ENCODE measurements at places on chromosomes 16 and 17. TPM values are rescaled to one million over a fixed set of nuclear protein-coding genes. Genes with fewer than 3 reads are reported as not detected.

GRCh38 chr16:53068423-53068833 lies 13.6 kb downstream of the CHD9 start:
- no peak for DNase-seq
- H3K4me1 ChIP-seq: peaks cover 1% of the 10 kb centered on the region
- no peaks in the 10 kb centered on the region for H3K27me3 ChIP-seq
- no peak overlapping the region for H3K4me3 ChIP-seq
- H3K36me3 ChIP-seq: no peaks in the 10 kb centered on the region
- H3K27ac ChIP-seq: no peak overlapping the region

Gene ITGAD
- total RNA-seq: not detected

DNA sequence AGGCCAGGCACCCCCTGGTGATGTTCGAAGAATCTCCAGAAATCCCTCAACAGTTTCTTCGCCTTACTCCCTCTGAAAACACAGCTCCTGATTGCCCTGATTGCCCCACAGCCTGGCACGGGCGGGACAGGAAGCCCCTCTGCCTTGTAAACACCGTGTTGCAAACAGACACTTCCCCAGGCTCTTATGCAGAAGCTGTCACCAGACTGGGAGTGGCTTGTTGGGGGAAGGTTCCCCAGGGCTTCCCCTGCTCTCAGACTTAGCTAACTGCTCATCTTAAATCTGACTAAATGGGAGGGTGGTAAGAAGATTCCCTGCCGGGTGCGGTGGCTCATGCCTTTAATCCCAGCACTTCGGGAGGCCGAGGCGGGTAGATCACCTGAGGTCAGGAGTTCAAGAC lies 11.2 kb downstream of the PIK3R5 start:
- no peak overlapping the region for H3K27ac ChIP-seq
- no peak overlapping the region for H3K4me3 ChIP-seq

DNA sequence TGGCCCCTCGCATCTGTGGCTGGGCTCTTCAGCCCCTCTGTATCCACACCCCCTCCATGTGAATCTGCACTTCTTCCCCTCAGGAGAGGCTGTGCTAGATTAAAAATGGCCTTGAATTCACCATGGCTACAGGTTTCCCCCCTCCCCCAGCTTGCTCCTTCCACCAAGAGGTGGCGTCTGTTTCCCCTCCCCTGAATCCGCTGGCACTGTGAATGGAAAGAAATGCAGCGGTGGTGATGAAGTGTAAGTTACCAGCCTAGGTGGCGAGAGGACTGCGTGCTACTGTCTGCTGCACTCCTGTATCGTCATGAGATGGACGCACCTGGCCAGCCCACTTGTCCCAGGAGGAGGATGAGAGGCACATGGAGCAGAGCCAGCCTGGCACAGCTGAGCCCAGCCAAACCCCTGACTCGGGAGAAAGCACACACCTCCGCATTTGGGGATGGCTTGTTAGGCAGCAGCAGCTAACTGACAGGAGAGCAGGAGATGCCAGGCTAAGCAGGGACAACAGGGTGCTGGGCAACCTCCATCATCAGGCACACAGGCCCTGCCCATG lies 26.2 kb downstream of the TNFRSF13B start:
- H3K4me1 ChIP-seq: no peaks in the 10 kb centered on the region
- peaks cover 2% of the 10 kb centered on the region for H3K36me3 ChIP-seq
- no peak for DNase-seq
- H3K27ac ChIP-seq: no peak overlapping the region
- H3K4me3 ChIP-seq: no peak overlapping the region

Gene CPHXL2
- not detected for total RNA-seq

GRCh38 chr16:85936816-85937215 lies 37.9 kb downstream of the IRF8 start:
- no peak overlapping the region for H3K27ac ChIP-seq
- H3K27me3 ChIP-seq: peaks cover 32% of the 10 kb centered on the region
- H3K4me1 ChIP-seq: peaks cover 3% of the 10 kb centered on the region
- no peak overlapping the region for H3K4me3 ChIP-seq

- no peak overlapping the region for H3K4me3 ChIP-seq
- H3K27me3 ChIP-seq: peaks cover 22% of the 10 kb centered on the region
- no peaks in the 10 kb centered on the region for H3K36me3 ChIP-seq
- no peak overlapping the region for H3K27ac ChIP-seq
- no peak for DNase-seq
Measured at GRCh38 chr17:40448639-40449261, 5.5 kb downstream of the IGFBP4 start.

- DNase-seq: no peak
- no peaks in the 10 kb centered on the region for H3K36me3 ChIP-seq
- H3K4me3 ChIP-seq: no peak overlapping the region
- no peaks in the 10 kb centered on the region for H3K27me3 ChIP-seq
Measured at GRCh38 chr16:53773881-53774280, 69.9 kb downstream of the FTO start.

GRCh38 chr17:41265078-41265477 lies at the start of gene KRTAP9-6:
Gene KRTAP9-6 (plus strand): TSS chr17:41265378. CDS start chr17:41265378, 0 bp downstream.
- H3K4me3 ChIP-seq: no peak within 1 kb of the TSS
- no peaks in the 10 kb centered on the region for H3K36me3 ChIP-seq
- DNase-seq: no peak
- H3K4me1 ChIP-seq: no peaks in the 10 kb centered on the region
- H3K27ac ChIP-seq: no peak within 1 kb of the TSS

Gene RILP
- 1.5 TPM for total RNA-seq

Gene NEUROD2
- total RNA-seq: not detected

GRCh38 chr17:70891306-70891705 lies 722.0 kb downstream of the KCNJ2 start:
- no peak overlapping the region for H3K27ac ChIP-seq
- no peaks in the 10 kb centered on the region for H3K36me3 ChIP-seq
- DNase-seq: no peak
- no peaks in the 10 kb centered on the region for H3K27me3 ChIP-seq

- no peaks in the 10 kb centered on the region for H3K36me3 ChIP-seq
- no peak overlapping the region for H3K4me3 ChIP-seq
- H3K27ac ChIP-seq: no peak overlapping the region
Measured at GRCh38 chr17:39009581-39010001, 42.4 kb upstream of the FBXO47 start.

DNA sequence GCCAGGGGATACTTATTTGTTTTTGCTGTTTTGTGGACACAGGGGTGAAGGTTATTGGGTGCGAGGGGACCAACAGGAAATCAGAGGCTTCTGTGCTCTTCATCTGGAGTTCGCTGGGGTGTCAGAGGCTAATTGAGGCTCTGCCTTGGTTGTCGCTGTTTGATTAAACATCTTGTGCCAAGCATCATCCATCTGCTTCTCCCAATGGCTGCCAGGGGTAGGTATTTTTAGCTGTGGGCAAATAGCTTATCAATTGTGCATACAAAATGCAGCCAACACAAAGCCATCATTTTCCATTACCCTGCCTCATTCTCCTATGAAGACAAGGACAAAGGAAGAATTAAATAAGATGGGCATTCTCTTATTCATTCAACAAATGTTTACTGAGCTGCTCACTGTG lies 27.8 kb downstream of the GPR139 start:
- peaks cover 41% of the 10 kb centered on the region for H3K27me3 ChIP-seq
- H3K27ac ChIP-seq: no peak overlapping the region
- H3K36me3 ChIP-seq: no peaks in the 10 kb centered on the region

- no peak overlapping the region for H3K27ac ChIP-seq
- H3K4me1 ChIP-seq: no peaks in the 10 kb centered on the region
- H3K36me3 ChIP-seq: peaks cover 1% of the 10 kb centered on the region
- peaks cover 21% of the 10 kb centered on the region for H3K27me3 ChIP-seq
- no peak overlapping the region for H3K4me3 ChIP-seq
Measured at GRCh38 chr17:55990332-55991006, 162.8 kb upstream of the ANKFN1 start.

Gene TBC1D3G
- not detected for total RNA-seq

Gene HOXB5
- total RNA-seq: 2.1 TPM

DNA sequence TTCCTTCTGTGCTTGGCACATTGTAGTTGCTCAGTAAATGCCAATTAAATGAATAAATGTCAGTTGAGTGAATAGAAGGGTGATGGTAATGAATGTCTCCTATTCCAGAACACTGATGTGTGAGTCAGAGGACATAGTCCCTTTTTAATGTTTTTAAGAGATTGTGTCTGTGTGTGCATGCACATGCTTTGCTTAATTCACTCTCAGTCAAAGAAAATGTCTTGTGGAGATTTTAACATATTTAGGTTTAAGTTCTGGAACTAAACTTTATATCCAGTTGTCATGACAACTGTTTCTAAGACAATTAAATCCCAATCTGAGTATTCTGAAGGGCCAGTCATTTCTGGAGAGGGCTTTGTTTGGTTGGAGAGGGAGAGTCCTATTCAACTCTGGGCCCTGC lies 255.3 kb upstream of the CDH11 start:
- no peaks in the 10 kb centered on the region for H3K36me3 ChIP-seq
- peaks cover 19% of the 10 kb centered on the region for H3K4me1 ChIP-seq
- H3K27ac ChIP-seq: no peak overlapping the region
- H3K27me3 ChIP-seq: peaks cover 32% of the 10 kb centered on the region
- H3K4me3 ChIP-seq: no peak overlapping the region
- DNase-seq: no peak

- no peak overlapping the region for H3K27ac ChIP-seq
- no peak overlapping the region for H3K4me3 ChIP-seq
- DNase-seq: no peak
- no peaks in the 10 kb centered on the region for H3K4me1 ChIP-seq
- H3K36me3 ChIP-seq: no peaks in the 10 kb centered on the region
Measured at GRCh38 chr16:48617711-48618148, 7.8 kb upstream of the N4BP1 start.

GRCh38 chr16:14445937-14446715 lies 183.9 kb downstream of the PARN start:
- H3K27ac ChIP-seq: peak overlapping the region; percentile 44
- no peaks in the 10 kb centered on the region for H3K4me1 ChIP-seq
- no peak overlapping the region for H3K4me3 ChIP-seq
- no peaks in the 10 kb centered on the region for H3K27me3 ChIP-seq
- no peak for DNase-seq
- peaks cover 4% of the 10 kb centered on the region for H3K36me3 ChIP-seq

GRCh38 chr17:68133346-68134045 lies 98.0 kb downstream of the KPNA2 start:
- H3K36me3 ChIP-seq: peaks cover 9% of the 10 kb centered on the region
- H3K27ac ChIP-seq: no peak overlapping the region
- H3K27me3 ChIP-seq: no peaks in the 10 kb centered on the region
- H3K4me3 ChIP-seq: no peak overlapping the region
- no peaks in the 10 kb centered on the region for H3K4me1 ChIP-seq

Gene TBC1D3I
- 1.9 TPM for total RNA-seq

Gene KRT20
- total RNA-seq: not detected

- H3K36me3 ChIP-seq: peaks cover 4% of the 10 kb centered on the region
- H3K27me3 ChIP-seq: peaks cover 44% of the 10 kb centered on the region
- no peak for DNase-seq
- H3K27ac ChIP-seq: peak overlapping the region; percentile 83
- H3K4me1 ChIP-seq: peaks cover 24% of the 10 kb centered on the region
- peak overlapping the region; percentile 25 for H3K4me3 ChIP-seq
Measured at GRCh38 chr17:79793924-79794304, 3.0 kb downstream of the CBX8 start.

DNA sequence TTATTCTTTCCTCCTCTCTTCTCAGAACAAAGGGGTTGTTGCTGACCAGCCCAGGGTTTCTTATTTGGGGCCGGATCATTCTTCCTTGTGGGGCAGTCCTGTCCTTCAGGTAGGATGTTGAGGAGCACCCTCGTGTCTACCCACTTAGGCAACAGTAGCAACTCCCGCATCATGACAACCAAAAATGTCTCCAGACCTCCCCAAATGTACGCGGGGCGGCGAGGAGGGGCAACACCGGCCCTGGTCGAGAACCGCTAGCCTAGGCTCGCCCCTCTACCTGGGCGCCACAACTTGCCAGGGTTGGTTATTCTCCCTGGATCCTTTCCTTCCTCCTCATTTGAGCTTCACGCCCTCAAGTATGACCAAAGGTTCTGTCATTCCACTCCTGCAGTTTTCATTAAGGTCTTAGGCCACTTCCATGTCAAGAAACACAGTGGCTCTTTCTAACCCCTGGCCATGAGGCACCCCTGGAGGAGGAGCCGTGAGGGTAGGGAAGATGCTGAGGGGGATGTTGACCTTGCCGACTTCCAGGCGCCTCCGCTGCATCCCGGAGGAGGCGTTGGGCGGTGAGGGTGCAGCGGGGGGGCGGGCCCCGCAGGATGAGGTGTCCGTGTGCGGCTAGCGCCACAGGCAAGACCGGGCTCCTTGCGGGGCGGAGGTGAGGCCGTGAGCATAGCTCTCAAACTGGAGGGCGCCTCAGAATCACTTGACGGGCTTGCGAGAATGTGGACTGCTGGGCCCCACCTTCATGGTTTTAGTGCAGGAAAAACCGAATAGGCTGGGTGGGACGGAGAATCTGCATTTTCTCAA lies 712 bp upstream of the SPECC1 start:
- peak overlapping the region; percentile 89 for H3K4me3 ChIP-seq
- peaks cover 61% of the 10 kb centered on the region for H3K27me3 ChIP-seq
- peaks cover 6% of the 10 kb centered on the region for H3K4me1 ChIP-seq
- DNase-seq: no peak

Gene SRSF1
- 319 TPM for total RNA-seq

DNA sequence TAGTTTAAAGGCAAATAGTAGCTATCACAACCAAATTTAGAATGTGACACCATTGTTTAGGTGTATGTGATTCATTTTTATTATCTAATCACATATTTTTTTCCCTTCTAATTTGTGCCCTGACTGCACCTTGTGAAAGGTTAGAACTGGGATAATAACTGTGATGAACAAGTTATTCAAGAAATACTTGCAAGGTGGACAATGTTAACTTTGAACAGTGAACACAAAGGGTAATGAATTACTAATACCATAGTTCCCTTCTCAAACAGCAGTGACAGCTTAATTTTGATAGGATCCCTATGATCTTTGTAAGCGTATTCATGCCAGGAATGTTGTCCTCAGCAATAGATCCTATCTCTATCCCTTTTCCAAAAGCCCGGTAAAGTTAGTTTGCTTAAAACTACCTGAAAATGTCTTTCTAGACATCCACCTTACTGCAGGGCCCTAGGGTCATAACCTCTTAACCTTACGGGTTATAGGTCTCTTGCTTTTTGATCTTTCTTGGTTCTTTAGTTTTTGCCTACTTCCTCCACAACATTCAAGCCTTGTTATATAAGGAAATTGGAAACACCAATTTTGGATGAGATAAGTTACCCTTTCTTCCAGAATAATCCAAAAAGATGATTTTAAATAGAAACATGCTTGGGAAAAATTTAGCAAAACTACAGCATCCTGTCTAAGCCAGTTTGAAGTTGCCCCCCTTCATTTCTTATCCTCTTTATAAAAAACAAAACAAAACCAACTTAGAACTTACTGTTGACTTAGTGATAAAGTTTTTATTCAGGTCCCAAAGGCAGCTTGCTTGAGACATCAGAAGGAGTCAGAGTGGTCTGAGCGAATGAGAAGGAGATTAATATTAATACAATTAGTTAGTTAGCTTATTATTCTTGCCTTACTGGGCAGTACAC lies 200.0 kb upstream of the TBX2 start:
- H3K4me3 ChIP-seq: no peak overlapping the region
- H3K4me1 ChIP-seq: peaks cover 24% of the 10 kb centered on the region
- peak overlapping the region; percentile 92 for H3K27ac ChIP-seq
- no peak for DNase-seq
- no peaks in the 10 kb centered on the region for H3K27me3 ChIP-seq

GRCh38 chr16:52497067-52497816 lies 49.7 kb downstream of the TOX3 start:
- H3K4me1 ChIP-seq: peaks cover 81% of the 10 kb centered on the region
- peaks cover 3% of the 10 kb centered on the region for H3K36me3 ChIP-seq
- H3K27ac ChIP-seq: peak overlapping the region; percentile 75
- peak overlapping the region; percentile 39 for H3K4me3 ChIP-seq

Gene TRPV3
- total RNA-seq: 2.7 TPM

Data from progenitor cell of endocrine pancreas (in vitro differentiated cells).